Caco-2 (cell line): ENCODE measurements at places on chromosomes 2 and 18. TPM values are rescaled to one million over a fixed set of nuclear protein-coding genes. Genes with fewer than 3 reads are reported as not detected.
A peak's percentile ranks its signal among the peaks of the same experiment; 100 is the strongest.

DNA sequence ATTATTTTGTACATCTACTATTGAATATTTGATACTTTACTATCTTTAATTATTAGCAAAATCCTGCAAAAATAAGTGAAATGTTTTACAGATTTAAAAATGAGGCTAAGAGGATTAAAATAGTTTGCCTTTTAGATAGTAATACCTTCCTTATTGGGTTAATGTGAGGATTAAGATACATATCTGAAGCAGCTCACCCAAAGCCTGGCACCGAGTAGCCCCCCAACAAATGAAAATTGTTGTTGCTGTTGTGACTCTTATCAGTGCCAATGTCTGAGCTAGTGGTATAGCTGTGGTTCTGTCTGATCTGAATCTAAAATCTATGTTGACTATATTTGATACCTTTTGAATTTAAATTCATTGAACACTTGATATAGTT lies 34.6 kb downstream of the GULP1 start:
- no peak for DNase-seq
- no peaks in the 10 kb centered on the region for H3K27me3 ChIP-seq
- H3K4me1 ChIP-seq = peaks cover 8% of the 10 kb centered on the region; the same call in 1 of the 2 replicates
- no peak overlapping the region for H3K27ac ChIP-seq
- H3K36me3 ChIP-seq = no peaks in the 10 kb centered on the region

- H3K36me3 ChIP-seq = no peaks in the 10 kb centered on the region
- H3K27me3 ChIP-seq = no peaks in the 10 kb centered on the region
- peak; percentile 84 for DNase-seq
- H3K4me3 ChIP-seq = no peak overlapping the region
- no peak overlapping the region for H3K27ac ChIP-seq
These were observed 56.0 kb downstream of the TEX44 start for GRCh38 chr2:231648579-231649174.

GRCh38 chr18:55794288-55795052 lies 206.5 kb upstream of the TCF4 start:
- no peak overlapping the region for H3K27ac ChIP-seq
- H3K36me3 ChIP-seq = no peaks in the 10 kb centered on the region
- H3K27me3 ChIP-seq = no peaks in the 10 kb centered on the region
- DNase-seq = no peak
- H3K4me3 ChIP-seq = no peak overlapping the region
- no peaks in the 10 kb centered on the region for H3K4me1 ChIP-seq

DNA sequence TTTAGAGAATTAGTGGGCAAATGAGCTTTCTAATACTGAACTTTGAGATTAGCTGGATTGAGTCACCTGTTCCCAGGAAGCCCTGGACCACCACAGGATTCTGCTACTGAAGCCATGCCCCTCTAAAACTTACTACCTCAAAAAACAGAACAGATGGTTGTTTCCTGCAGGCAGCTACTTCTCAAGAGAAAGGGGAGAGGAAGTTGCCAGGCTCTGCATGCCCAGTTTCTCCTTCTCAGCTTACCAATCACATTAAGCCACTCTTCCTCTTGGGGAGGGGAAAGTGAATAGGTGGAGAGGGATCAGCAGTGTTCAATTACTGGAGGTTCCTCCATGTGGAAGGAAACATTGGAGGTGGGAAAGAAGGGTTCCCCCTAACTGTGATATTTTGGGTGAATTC lies 24.9 kb upstream of the C1GALT1C1L start:
- no peaks in the 10 kb centered on the region for H3K4me1 ChIP-seq
- H3K36me3 ChIP-seq = no peaks in the 10 kb centered on the region
- H3K27ac ChIP-seq = no peak overlapping the region
- H3K4me3 ChIP-seq = no peak overlapping the region
- no peak for DNase-seq

GRCh38 chr2:69271831-69272257 lies 115.2 kb downstream of the GFPT1 start:
- H3K27ac ChIP-seq = no peak overlapping the region
- no peak for DNase-seq
- H3K36me3 ChIP-seq = no peaks in the 10 kb centered on the region
- H3K4me1 ChIP-seq = no peaks in the 10 kb centered on the region

- no peaks in the 10 kb centered on the region for H3K36me3 ChIP-seq
- DNase-seq = no peak
- no peaks in the 10 kb centered on the region for H3K27me3 ChIP-seq
- H3K4me1 ChIP-seq = peaks cover 7% of the 10 kb centered on the region
These were observed 102.6 kb downstream of the PTPN4 start for GRCh38 chr2:119862127-119862889.

DNA sequence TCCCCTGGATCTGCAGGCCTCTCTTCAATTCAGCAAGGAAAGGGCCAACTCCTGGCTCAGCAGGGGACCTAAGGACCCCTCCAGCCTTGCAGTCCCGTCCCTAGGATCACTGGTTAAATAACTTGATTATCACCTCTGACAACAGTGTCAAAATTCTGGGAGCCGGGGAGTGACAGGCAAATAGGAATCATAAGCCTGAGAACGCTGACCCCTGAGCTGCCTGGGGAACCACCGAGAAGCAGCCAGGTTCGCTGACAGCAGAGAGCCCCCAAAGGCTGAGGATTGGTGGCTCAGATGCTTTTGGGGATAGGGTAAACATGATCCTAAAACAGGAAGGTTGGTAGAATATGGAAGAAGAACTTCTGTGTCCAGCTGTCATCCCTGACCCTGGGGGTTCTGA lies 17.5 kb upstream of the TNS1 start:
- H3K36me3 ChIP-seq = no peaks in the 10 kb centered on the region
- H3K4me1 ChIP-seq = no peaks in the 10 kb centered on the region
- H3K4me3 ChIP-seq = no peak overlapping the region
- DNase-seq = no peak
- H3K27ac ChIP-seq = no peak overlapping the region

GRCh38 chr2:102726128-102727087 lies 35.4 kb upstream of the TMEM182 start:
- H3K36me3 ChIP-seq = peaks cover 3% of the 10 kb centered on the region
- H3K27me3 ChIP-seq = no peaks in the 10 kb centered on the region
- peaks cover 16% of the 10 kb centered on the region; the same call in 1 of the 2 replicates for H3K4me1 ChIP-seq
- no peak for DNase-seq

DNA sequence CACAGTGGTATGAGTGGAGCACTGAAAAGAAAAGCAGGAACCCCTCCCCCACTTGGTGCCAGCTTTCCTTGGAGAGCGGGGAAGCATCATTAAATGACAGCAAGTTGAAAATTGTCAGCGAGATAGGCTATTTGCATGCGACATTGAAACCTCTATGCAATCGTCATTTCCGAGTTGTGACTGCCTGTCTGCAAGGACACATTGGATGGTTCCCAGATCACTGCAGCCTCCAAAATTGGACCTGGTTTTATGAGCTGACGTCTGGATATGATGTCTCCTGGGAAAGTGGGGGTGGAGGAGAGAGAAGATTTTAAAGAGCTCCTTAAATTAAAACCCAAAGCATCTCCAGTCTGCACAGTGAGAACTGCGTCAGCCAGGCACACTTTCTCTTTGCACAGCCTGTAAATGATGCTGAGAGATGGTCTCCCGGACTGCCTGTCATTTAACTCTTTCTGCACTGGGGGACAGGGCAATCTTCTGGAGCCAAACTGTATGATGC lies 57.8 kb upstream of the KIF5C start:
- H3K27ac ChIP-seq = no peak overlapping the region
- no peaks in the 10 kb centered on the region for H3K36me3 ChIP-seq
- H3K27me3 ChIP-seq = no peaks in the 10 kb centered on the region
- H3K4me3 ChIP-seq = no peak overlapping the region

DNA sequence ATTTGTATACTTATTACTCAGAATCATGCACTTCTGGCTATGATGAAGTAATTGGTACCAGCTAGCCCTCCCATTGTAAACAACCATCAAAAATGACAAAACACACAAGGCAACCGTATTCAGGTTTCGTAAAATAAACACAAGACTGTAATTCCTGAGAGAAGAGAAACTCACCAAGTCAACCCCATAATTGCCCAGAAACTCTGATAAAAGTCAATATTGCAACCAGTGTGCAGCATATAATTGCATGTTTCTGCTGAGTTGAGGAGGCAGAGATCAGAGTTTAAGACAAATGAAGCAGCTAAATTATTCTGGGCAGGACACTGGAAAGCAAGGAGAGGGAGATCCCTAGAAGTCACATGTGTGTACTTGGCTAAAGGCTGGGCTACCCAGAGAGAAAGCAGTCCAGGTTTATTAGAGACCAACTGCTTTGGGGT lies 90.3 kb downstream of the ROCK2 start:
- peak overlapping the region; percentile 9 for H3K27ac ChIP-seq
- H3K4me1 ChIP-seq = peaks cover 6% of the 10 kb centered on the region; the same call in 1 of the 2 replicates
- H3K27me3 ChIP-seq = no peaks in the 10 kb centered on the region
- DNase-seq = peak; percentile 48
- H3K4me3 ChIP-seq = no peak overlapping the region

DNA sequence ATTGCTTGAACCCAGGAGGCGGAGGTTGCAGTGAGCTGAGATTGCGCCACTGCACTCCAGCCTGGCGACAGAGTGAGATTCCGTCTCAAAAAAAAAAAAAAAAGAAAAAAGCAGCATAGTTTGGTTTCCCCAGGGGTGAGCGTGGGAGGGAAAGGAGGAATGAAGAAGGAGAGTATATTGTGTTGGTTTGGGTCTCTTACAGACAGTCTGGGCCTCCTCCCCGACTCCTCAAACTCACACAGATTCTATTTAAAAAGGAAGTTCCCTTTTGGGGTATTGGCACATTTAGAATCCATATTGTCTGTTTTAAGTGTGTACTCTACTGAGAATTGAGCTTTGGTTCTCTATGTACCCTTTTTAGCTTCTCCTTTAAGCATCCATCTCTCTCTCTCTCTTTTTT lies 27.4 kb upstream of the SLC20A1 start:
- no peaks in the 10 kb centered on the region for H3K36me3 ChIP-seq
- H3K27me3 ChIP-seq = no peaks in the 10 kb centered on the region
- no peak overlapping the region for H3K27ac ChIP-seq

GRCh38 chr2:240131296-240131695 lies 4.8 kb downstream of the COPS9 start:
- no peaks in the 10 kb centered on the region; the same call in 1 of the 2 replicates for H3K36me3 ChIP-seq
- no peaks in the 10 kb centered on the region for H3K4me1 ChIP-seq
- H3K4me3 ChIP-seq = no peak overlapping the region

GRCh38 chr2:16071039-16071864 lies 130.9 kb downstream of the MYCN start:
- no peaks in the 10 kb centered on the region for H3K27me3 ChIP-seq
- no peaks in the 10 kb centered on the region for H3K36me3 ChIP-seq
- H3K4me1 ChIP-seq = peaks cover 42% of the 10 kb centered on the region
- no peak overlapping the region for H3K4me3 ChIP-seq
- DNase-seq = no peak

GRCh38 chr2:105376789-105377240 lies 22.0 kb downstream of the FHL2 start:
- DNase-seq = no peak
- no peaks in the 10 kb centered on the region for H3K36me3 ChIP-seq
- no peak overlapping the region for H3K4me3 ChIP-seq
- peaks cover 46% of the 10 kb centered on the region for H3K4me1 ChIP-seq
- H3K27me3 ChIP-seq = no peaks in the 10 kb centered on the region

DNA sequence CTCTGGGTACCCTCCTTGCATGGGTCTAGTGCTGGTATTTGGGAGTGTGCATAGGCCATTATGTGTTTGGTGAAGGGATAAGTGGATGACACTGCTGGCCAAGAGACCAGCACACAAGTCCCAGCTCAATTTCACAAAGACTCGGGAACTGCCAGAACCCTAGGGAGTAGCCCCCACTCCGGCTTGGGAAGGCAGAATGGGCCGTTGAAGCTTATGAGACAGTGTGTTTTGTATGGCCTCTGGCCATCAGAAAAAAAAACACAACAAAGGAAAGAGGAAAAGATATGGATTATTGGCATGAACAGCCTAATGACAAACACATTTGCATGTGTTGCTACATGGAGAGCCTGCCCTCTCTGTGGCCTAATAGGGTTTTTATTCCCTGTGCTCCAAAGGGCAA lies 144.2 kb downstream of the TTC32 start:
- no peak overlapping the region for H3K27ac ChIP-seq
- no peak for DNase-seq
- H3K4me1 ChIP-seq = no peaks in the 10 kb centered on the region
- H3K4me3 ChIP-seq = no peak overlapping the region
- no peaks in the 10 kb centered on the region for H3K27me3 ChIP-seq

The LCT gene
- 0.82 and 1.5 TPM in 2 replicates for total RNA-seq

The STPG4 gene
- total RNA-seq = 0.46 and 0.79 TPM in 2 replicates

The GPR35 gene
- total RNA-seq = 21.3 and 21.5 TPM in 2 replicates

The METTL8 gene
- total RNA-seq = 25.7 and 28.5 TPM in 2 replicates

The KRTCAP3 gene
- 47.8 and 53.9 TPM in 2 replicates for total RNA-seq

The SERPINB4 gene
- not detected in 2 replicates for total RNA-seq

The DSC3 gene
- total RNA-seq = 4.5 and 6.8 TPM in 2 replicates

The CAPN10 gene
- total RNA-seq = 27.8 and 30.9 TPM in 2 replicates

The FAM228A gene
- total RNA-seq = not detected in 2 replicates

The GAREM2 gene
- 15.6 and 23.6 TPM in 2 replicates for total RNA-seq

The DLX1 gene
- total RNA-seq = 1.2 TPM in 2 replicates
